ENCODE measurements at places on chromosomes 2 and 18.

DNA sequence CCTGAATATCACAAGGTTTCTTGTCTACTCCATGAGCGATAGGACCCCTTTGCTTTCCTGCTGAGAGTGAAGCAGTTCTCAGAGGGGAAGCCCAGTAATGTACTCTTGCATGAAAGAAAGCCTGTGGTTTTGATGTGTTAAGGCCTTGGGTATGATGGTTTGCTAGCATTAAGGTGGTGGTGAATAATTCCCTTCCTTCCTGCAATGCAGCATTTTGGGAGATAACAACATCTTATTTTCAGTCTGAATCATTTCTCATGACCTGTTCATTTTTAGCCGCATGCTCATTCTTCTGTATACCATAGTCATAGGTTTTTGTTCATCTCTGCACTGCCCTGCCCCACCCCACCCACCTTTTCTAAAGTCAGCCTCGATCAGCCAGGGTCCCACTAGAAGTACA, 66.2 kb downstream of the HNMT start:
- DNase-seq: no peak

- DNase-seq: no peak
Observed at GRCh38 chr2:217070611-217071010, 210.7 kb upstream of the TNP1 start.

GRCh38 chr18:62766266-62766665, 50.9 kb downstream of the PHLPP1 start:
- no peak for DNase-seq

GRCh38 chr2:173966274-173967098, 1.3 kb upstream of the SP3 start:
- no peak for DNase-seq

GRCh38 chr18:76475450-76476194, 19.4 kb downstream of the ZNF516 start:
- no peak for DNase-seq

DNA sequence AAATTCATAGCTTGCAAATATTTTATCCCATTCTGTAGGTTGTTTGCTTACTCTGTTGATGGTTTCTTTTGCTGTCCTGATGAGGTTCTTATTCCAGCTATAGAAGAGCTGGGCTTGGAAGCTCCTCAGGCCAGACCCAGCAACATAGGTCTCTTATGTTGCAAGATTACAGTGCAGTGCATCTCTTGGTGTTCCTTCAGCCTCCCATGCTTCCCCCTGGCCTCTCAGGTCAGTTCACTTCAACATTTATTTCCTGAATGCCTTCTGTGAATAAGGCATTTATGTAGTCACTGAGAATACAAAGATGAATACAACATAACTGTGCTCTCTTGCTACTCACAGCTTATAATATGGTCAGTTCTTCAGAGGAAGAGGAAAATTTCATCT, 179.0 kb upstream of the SLC39A10 start:
- DNase-seq: no peak

GRCh38 chr2:216914491-216914890, 54.6 kb upstream of the TNP1 start:
- no peak for DNase-seq

- no peak for DNase-seq
Observed at GRCh38 chr2:85445316-85446295, 27.1 kb downstream of the SH2D6 start.

DNA sequence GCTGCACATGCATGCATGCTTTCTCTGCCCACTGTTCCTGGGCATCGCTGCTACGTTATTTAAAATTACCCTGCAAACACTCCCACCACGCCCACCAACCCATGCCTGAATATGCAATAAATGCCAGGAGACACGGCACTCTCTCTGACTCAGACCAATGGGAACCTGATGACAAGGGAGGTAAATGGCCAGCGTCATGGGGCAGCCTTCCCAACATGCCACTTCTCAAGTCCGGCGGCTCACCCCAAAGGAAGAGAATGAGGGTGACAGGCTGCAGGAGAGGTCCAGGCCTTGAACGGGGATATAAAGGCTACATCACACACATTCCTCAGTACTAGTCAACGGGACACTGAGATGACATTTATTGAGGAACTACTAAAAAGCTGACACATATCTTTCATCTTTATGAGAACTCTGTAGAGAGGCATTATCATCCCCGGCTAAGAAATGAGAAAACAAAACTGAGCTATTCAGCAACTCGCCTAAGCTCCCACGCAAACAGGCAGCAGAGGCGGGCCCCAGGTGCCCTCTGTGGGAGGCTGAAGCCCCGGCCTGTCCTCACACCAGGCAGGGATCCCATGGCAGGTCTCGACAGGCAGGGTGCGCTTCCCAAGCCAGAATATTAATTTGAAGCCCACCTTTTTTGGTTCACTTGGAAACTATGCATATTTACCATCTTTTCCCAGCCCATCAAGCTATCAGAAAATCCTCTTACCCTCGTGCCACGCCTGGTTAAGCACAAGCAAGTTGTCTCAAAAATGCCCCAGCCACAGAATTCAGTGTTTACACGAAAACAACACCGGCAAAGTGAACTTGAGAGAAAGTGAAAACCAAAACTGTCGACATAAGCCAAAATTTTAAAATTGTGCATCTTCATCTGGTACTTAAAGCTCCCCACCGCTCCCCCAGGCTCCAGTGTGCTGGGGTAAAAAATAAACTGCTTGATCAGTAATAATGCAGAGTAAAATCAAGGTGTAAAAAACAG, 166.3 kb downstream of the HDAC4 start:
- DNase-seq: no peak

DNA sequence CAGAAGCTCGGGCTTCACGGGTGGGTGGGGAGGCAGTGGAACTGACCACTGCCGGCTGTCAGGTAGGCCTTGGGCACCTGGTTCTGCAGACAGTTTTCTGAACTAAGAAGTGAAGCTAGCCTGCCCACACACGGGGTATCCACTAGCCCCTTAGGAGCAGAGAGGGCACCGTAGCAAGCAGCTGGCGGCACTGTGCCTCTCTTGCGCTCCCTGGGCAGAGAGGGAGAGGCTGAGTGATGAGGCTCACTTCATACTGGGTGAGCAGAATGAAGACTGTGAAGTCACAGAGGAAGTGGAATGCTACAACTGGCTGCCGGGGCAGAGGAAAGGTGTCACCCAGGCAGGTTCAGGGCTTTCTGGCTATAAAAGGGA, 753 bp downstream of the ITPRIPL1 start:
- peak; percentile 24 for DNase-seq

DNA sequence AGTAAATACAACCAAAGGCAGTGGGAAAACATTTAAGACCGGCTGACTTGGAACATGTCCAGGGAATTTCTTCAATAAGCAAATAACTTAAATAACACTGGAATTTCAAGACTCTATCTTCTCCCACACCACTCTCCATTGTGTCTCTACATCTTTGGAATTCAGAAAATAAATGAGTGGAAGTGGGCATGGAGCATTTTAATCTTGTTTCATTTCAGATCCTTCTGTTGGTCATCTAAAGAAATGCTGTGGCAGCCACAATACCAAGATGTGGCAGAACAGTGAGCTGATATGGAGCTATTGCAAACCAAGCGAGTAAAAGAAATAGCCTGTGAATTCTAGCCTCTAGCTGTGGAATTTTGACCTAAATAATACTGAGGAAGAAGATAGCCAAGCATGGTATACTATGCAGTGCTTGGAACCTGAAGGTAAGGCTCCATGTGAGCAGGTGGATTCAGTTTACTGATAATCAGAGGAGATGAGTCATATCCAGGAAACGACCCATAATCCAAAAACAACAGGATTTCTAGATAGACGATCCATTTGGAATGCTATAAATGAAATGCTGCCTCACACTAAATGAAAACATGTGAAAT, 157.1 kb upstream of the SCN7A start:
- DNase-seq: no peak

- DNase-seq: no peak
Observed at GRCh38 chr2:66233981-66234380, 200.9 kb upstream of the MEIS1 start.

DNA sequence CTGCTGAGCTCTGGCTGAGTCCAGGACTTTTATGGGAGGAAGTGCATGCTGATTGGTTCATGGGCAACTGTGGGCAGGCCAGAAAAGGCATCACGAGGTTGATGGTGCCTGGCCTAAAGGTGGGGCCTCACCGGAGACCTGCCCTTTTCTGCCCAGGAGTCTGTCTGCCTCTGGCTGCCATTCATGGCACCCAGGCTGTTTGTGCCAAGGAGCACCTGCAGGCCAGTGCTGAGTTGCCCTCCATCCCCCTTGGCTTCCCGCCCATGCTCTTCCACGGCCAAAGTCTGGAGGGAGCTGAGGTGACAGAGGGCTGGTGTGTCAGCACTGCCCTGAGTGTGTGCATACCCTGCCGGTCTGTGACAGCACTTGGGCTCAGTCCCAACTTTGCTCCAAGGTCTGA, 123.2 kb downstream of the PTH2R start:
- no peak for DNase-seq

DNA sequence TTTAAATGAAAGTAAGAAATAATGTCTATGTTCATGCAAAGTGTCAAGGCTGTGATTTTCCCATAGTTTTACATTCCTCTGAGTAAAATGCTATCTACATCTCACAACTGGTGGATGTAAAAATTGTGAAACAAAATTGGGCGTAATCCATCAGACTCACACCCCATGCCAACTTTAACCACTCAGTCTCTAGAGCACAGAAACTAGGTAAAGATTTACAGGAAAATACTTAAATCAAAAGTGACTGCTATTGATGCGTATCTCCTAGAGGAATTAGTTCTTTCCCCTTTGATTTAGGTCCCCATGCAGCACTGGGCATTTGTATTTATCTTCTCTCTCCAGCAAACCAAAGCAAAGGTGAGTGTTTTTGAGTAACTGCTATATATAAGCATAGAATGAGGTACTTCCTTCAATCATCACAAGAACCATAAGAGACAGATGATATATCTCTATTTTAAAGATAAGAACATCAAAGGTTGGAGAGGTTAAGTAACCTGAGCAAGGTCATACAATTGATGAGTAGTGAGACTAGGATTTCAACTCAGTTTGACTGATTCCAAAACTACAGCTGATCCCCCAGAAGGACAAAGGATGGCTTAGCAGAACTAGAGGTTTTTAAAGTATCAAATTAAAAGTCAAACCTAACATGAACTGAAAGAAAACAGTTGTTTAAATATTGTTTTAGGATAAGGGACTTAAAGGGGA, 594.0 kb upstream of the ACVR2A start:
- no peak for DNase-seq

- DNase-seq: no peak
Observed at GRCh38 chr2:20597860-20598183, 53.1 kb downstream of the HS1BP3 start.

DNA sequence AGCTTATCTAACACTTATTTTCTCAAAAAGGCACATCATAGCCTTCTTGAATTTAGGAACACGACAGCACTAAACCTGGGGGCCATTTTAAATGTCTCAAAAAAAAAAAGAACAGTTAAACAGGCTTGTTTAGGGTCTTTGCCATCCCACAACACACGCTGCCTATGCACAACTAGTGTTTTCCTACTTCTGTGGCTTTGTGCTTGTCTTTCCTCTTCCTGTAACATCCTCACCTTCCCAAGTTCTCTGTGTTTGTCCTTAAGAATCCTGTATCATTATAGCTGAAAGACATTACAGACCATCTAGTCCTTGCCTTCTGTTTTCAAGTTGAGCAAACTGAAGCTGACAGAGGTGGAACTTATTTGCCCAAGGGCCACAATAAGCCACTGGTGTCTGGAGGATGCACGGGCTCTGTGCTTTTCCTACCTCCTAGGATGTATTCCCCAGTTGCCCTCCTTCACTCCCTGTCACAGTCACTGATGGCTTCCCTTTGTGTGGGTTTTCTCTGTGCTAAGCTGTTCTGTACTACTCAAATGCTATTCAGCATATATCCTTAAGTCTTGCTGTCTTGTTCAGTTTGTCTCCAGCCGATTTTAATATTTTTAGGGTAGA, 22.6 kb downstream of the SNRPD1 start:
- no peak for DNase-seq

DNA sequence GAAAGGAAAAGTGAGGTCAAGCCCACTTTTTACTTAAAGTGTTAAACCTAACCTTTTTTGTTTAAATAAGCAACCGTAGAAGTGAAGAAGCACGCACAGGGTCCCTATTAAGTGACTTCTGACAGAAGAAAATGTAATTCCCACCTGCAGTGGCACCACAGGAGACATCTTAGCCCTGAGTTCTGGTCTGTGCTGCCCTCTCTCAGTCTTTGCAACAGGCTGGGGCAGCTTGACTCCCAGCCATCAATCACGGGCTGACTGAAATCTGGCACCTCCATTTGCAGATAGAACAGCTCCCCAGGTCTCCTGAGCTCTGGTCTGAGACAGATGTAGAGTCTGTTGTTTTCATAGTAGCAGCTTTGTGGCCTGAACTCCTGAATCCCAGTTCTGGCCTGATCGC, 170.0 kb downstream of the LTBP1 start:
- DNase-seq: no peak

- no peak for DNase-seq
Observed at GRCh38 chr2:146413086-146413610, 1431.7 kb upstream of the ACVR2A start.

- no peak for DNase-seq
Observed at GRCh38 chr2:163719331-163719730, 16.5 kb downstream of the FIGN start.

- DNase-seq: no peak
Observed at GRCh38 chr18:78517328-78517727, 462.3 kb upstream of the SALL3 start.

DNA sequence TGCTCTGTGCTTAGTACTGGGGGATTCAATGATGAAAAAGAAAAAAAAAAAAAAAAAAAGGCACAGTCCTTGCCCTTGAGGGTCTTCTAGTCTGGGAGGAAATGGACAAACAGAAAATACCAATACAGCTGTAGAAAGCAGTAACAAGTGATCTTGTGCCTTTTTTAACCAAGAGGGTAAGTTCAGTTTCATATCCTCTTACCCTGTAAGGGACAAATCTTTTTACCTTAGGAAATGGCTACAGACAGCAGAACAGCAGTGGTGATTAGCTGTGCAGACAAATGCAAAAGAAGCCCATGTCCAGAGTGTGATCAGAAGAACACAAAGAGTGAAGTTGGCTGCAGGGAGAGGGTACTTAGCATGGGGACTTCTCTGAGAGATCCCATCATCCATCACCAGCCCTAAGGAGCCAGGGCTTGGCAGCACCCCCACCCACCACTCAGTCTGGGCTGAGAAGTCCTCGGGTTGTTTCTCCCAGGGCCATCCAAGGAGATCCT, 102.9 kb downstream of the ALPK2 start:
- DNase-seq: no peak

- no peak for DNase-seq
Observed at GRCh38 chr2:241760301-241760771, 16.3 kb upstream of the GAL3ST2 start.

- DNase-seq: no peak
Observed at GRCh38 chr18:6961331-6961730, 156.3 kb downstream of the LAMA1 start.

DNA sequence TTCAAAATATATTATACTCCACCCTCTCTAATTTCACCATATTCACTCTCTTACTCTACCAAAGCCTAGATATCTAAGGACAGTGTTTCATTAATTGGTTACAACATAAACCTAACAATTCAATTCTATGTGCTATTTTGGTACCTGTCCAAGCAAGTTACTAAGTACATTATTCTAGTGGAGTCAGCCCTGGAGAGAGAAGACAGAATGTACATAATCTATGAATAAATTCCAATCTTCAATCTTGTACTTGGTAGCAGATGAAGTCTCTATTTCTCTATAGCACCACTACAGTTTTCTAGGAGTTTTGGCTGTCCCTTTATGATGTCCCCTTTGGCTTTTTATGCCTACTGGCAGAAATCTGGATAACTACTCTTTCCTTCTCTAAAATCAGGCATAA, 27.6 kb downstream of the NMUR1 start:
- no peak for DNase-seq
